ENCODE measurements at places on chromosomes 2 and 18.

DNA sequence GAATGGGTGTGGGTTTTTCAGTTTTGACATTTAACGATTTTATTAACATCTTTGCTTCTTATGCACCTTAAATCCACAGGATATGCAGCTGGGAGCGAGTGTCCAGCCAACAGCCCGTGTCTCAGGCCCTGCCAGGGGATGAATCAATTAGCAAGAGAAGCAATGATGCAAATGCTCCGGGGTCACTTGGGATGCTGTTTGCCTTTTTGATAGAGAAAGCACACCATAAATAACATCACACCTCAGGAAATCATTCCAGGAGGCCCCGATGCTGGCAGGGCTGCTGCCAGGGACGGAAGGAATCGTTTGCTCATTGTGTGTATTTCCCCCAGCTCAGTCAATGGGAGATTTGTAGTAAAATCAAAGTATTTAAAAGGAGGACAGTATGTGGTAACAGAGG lies 394.0 kb upstream of the HNRNPA3 start:
- DNase-seq, result no peak

DNA sequence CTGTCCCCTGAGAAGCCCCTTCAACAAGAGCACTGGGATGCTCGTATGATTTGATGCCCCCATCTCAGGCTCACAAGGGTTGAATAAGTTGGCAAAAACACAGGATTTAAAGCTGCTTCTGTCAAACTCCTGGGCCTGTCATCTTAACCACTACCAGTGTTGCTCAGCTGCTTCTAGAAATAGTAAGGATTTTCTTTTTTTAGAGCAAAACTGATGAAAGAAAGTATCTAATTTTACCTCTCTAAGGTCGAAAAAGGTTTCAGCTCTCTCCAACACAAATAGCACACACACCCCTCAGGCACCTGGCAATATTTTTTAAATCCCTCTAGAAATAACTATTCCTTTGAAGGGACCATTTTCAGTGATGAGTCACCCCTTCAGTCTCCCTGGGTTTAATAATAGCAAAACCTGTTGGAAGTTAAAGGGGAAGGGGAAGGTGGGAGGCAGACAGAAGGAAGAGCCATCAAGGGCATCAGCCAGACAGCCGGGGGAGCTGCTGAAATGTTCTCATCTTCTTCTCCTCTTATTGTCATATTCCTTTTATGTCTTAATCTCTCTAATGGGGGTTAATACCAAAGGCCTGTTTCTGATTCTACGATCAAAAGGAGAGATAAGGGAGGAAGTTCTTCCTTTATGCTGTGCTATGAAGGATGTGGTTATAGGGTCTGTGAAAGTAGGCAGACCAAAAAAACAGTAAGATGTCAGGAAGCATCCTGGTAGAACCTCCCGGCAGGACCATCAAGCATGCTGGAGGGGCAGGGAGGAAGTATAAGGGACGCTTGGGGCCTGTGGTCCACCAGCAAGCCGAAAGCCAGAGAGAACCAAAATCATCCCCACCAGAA lies 31.9 kb upstream of the SLC35G4 start:
- DNase-seq, result no peak

- no peak for DNase-seq
These were observed 30.9 kb downstream of the HTR2B start for GRCh38 chr2:231093933-231094332.

- no peak for DNase-seq
These were observed 678.6 kb upstream of the CDH2 start for GRCh38 chr18:28855524-28855923.

DNA sequence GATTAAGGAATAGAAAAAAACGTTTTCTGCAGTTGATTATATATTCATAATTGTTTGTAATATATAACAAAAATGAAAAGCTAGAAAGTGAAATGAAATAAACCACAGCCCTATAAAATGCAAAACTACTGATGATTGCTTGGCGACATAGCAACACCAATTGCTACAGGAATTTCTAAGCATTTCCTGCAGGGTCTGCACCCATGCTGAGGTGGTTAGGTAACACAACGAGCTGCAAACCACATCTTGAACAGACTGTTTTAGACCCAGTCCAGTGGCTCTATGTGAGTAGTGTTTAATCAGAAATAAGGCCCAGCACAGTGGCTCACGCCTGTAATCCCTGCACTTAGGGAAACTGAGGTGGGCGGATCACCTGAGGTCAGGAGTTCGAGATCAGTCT lies 17.2 kb upstream of the UGT1A9 start:
- DNase-seq, result no peak

DNA sequence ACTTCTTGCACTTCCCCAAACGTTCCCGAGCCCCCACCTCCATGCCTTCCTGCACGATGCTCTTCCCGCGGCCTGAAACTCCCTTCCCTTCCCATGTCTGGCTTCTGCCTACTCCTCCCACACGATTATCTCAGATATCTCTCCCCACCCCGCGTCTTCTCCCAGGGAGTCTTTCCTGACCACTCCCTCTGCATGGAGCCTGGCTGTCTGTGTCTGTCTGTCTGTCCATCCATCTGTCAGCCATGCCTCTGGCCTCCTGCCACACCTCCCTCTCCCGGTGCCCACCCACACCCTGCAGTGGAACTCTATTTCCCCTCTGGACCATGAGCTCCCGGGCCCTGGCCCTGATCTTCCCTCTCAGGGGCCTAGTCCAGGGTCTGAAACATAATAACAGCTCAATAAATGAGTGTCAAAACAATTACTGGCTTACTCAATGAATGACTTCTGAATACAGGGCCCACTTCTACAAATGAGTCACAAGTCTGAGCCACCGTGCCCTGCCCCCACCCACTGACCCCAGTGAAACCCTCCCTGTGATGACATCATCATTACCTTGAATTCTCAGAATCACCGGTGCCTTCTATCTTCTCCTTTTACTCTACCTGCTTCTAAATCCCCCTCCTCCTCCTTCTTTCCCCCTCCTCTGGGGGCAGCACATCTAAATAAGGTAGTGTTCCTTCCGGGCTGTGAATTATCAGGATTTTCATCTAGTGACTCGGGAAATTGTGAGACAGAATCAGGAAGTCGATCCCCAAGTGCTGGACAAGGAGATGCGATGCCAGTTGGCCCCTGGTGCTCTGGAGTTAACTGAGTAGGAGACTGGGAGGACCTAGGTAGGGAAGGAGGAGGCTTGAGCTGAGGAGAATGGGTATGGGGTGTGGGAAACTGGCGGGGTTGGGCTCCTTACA lies 46.1 kb upstream of the PLB1 start:
- no peak for DNase-seq

- DNase-seq, result no peak
These were observed 728 bp downstream of the AUP1 start for GRCh38 chr2:74528600-74529356.

- no peak for DNase-seq
These were observed 236.0 kb upstream of the REV1 start for GRCh38 chr2:99725820-99726219.

- DNase-seq, result peak; percentile 26
These were observed 12.7 kb upstream of the IL18R1 start for GRCh38 chr2:102342888-102343287.

GRCh38 chr2:146994246-146994645 lies 850.6 kb upstream of the ACVR2A start:
- peak; percentile 7 for DNase-seq

- peak; percentile 64 for DNase-seq
These were observed 27.7 kb downstream of the SMAD7 start for GRCh38 chr18:48922801-48923730.
